ENCODE measurements at places on chromosomes 1 and 21.

- no peak for DNase-seq
Measured at GRCh38 chr1:28954126-28954726, 39.9 kb downstream of the EPB41 start.

- DNase-seq: no peak
Measured at GRCh38 chr1:67308136-67308535, 463 bp downstream of the IL12RB2 start.

- DNase-seq: no peak
Measured at GRCh38 chr1:30051777-30052176, 671.6 kb downstream of the MATN1 start.

DNA sequence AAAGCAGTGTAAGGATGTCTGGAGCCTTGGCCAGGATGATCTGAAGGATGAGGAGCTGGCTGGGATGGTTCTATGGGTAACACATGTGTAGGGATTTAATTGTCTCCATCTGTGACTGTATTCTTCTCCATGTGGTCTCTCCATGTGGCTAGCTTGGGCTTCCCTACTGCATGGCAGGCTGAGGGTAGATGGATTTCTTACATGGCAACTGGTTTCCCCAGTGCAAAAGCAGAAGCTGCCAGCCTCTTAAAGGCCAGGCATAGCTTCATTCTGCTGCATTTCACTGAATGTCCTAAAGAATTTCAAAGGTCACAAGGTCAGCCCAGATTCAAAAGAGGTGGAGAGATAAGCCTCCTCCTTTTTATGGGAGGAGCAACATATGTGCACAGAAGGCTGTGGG lies 61.7 kb downstream of the XCL2 start:
- peak; percentile 34 for DNase-seq

Measured in M059J (cell line).